Cortex of kidney (tissue), 1 donor: ENCODE measurements at places on chromosomes 13 and 19.

DNA sequence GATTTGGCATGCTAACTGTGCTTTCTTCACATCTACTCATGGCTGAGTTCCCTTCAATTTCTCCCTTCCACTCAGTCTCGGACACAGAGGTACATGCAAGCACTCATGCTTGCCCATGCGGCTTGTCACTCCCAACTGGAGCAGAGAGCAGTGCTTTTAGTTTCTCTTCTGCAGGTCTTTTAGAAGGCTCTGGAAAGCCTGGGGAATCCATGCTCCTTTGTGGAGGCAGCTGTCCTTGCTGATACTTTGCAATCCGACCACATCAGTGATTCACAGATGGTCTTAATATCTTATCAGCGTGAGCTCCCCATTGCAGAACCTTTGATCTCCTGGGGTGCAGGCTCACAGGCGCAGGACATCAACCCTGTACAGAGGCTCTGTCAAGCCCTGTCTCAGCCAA, 203.9 kb downstream of the COL4A1 start:
- no peak for DNase-seq

DNA sequence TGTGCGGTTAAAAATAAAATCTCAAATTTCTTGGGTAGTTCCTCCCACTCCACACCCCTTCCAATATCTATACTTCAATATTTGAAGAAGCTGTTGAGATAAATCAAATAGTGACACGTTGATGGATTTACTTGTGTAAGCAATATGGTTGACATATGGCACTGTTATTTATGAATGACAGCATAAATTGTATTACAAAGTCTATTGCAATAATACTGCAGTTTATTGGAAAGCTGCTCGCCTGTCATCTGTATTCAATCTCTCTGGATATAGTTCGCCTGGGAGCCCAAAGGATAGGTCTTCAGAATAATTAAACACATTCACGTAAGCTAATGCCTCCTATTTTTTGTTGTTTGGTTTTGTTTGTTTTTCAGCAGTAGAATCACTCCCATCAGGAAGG, 5.0 kb upstream of the ZIC5 start:
- no peak for DNase-seq

- DNase-seq, result no peak
Measured at GRCh38 chr13:78215458-78216108, 297.0 kb upstream of the EDNRB start.

GRCh38 chr19:1981253-1981652, 34.3 kb downstream of the BTBD2 start:
- DNase-seq, result no peak

- DNase-seq, result no peak
Measured at GRCh38 chr19:53394522-53394973, 401 bp upstream of the ZNF765 start.

DNA sequence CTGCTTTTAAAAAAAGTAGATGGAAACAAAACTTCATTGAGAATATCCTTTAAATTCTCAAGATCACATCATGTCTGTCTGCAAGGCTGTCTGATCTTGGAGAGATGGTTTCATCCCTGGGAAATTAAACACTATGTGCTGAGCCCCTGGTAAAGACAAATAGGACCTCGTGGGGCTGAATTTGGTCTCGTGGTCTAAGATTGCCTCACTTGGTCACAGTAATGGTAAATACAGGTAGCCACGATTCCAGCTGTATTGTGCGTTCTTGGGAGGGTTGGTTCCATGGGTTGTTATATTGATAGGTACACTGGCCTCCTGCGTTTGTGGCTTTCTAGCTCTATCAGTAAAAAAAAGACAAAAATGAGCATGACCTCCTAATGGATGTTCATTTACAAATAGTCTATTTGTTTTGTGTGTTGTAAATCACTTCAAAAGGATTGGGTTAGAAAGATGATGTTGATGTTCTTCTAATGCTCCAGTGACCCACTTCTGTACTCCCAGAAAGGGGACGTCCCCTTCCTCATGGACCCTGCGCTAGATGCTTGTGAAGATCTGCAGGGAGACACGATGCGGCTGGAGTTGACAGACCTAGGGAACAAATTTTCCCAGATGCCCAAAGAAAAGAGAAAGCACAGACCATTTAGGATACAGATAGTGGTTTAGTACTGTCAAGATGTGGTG, 1.8 kb downstream of the CEBPG start:
- DNase-seq, result no peak

DNA sequence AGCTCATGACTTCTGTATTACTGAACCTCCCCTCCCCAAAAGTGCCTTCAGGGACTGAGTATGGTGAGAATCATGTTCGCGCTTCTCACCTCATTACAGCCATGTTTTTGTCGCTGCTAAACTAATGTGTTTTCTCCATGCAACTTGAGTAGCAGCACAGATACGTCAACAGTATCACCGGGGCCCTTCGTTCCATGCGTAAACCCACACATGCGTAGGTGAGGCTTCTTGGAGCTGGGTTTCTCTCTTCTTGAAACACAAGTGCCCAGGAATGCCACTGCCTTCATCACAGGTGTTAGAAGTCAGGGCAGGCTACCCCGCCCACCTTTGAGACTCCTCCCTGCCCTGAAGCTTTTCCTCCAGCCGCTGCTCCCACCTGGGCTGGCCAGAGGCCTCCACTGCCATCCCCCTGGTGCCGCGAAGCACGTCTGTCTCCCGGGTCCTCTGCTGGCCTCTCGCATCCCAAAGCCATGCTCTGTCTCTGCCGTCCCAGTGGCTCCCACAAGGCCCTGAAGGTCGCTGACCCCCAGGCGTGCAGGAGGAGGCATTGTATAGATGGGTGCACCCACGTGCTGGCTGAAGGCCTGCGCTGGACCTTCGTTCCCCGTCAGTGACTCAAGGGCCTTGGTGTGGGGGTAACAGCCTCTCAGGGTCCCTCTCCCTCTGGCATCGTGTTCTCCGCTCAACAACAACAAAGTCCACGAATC, 135.3 kb upstream of the MCF2L start:
- no peak for DNase-seq
